ENCODE measurements at places on chromosomes 2 and 18.

DNA sequence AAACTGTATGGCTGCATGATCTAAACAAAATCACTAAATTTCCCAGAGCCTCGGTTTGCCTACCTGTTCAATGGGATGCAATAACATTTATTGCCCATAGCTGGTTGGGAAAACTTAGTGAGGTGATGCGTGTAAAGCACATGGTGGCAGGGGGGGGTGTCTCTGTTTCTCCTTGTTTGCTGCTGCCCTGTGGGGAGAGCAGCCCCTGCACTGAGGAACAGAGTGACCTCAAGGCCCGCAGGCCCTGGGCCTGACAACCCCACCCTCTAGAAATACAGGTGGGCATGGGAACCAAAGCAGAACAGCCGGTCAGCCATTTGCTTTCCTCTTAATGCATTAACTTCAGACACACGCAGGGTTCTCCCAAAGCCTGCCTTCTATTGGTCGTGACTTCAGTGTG is 55.1 kb upstream of the SLC66A3 start:
- no peak for DNase-seq

DNA sequence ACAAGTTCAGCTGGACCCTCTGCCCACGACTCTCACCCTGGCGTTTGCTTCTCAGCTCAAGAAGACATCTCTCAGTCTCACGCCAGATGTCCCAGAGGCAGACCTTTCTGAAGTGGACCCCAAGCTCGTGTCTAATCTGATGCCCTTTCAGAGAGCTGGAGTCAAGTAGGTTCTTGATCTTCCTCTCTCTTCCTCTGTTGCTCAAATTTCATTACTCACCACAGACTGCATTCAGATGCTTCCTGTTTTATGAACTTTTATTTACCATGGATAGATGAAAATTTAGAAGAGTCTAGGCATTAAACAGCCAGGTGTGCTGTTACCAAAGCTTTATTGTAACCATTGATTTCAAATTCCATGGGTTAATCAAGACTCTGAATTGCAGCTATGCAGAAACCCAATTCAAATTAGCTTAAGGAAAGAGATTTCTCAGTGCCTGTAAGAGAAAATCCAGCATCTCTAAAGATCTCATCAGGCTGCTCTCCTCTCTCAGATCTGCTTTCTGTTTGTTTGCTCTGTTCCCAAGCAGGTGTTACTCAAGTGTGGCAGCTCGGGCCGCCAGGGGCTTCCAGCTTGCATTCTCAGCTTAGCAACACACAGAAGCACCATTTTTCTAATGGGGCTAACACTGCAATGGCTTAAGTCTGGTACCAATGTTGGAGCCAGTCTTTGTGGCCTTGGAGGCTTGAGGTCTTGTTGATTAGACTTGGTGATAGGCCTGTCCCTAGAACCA is 16.5 kb downstream of the SMARCAL1 start:
- DNase-seq: peak; percentile 64

- DNase-seq: no peak
Measured at GRCh38 chr2:111148925-111149324, 28.2 kb downstream of the BCL2L11 start.

DNA sequence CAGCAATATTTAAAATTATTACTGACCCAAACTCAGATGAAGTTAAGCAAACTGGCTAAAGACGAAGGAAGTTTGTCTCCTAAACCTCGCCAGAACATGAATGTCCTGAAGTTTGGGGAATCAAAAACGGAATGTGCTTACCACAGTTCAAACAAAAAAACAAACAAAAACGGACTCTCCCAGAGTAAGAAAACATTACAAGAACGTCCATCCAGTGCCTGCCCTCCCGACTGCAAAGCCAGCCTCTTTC is 1.1 kb downstream of the KANSL1L start:
- DNase-seq: no peak

DNA sequence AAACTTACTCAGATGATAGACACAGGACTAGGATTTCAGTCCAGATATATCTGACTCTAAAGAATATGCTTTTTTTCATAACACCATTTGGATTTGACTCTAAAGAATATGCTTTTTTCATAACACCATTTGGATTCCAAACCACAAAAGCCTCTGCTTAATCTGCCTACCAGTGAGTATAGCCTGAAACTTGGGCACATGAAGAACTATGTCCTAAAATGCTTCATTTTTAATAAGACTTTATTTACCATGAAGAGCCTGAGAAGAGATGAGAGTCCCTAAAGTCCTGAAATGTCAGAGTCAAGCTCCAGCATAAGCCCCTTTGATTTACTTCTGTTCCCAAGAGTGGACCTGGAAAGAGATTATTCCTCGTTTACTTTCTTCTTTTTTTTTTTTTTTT is 54.5 kb upstream of the STPG4 start:
- DNase-seq: no peak

DNA sequence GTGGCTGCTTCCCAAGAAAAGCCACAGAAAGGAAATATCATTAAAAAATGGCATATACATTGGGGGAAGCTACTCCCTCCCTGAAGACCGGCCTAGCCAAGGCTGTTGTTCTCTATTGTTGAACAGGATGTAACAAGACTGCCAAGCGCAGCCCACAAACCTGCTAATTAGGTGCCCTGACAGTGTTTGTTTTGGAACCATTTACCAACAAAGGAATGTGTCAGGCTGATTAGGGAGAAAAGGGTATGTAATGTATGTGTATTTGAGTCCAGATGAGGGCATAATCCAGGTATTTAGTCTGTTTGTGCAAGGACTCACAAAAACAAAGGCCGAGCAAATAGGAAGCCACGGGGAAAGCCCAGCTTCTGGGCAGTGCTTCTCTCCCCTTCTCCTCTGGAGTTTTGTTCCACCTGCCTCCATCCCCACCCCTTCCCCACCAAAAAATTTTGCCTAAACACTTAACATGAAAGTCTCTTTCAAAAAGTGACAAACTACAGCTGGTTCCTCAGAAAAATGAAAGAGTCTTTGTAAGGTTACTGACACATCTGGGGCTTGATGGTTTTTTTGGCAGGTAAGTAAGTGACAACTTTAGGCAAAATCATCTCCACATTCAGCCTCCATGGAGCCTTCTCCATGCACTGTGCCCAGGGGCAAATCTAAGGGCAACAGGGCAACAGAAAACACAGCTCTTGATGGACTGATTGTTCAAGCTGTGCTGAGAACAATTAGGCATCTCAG is 78.3 kb upstream of the FZD5 start:
- no peak for DNase-seq

- DNase-seq: no peak
Measured at GRCh38 chr2:15991231-15991630, 50.9 kb downstream of the MYCN start.

DNA sequence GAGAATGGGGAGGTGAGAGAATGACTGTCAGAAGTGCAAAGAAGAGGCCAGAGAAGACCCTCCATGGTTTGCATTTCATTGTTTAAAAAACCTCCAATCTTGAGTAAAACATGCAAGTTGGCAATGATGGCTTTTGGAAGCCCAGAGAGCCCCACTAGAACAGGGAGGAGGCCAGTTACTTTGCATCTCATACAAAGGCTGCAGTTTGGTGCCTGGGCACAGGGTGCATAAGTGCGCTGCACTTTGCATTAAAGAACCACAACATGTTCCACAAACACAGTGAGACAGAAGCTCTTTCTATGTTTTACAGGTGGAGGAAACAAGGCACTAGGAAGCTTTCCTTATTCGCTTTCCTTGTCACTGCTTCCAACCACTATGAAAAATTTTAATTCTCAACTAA is 25.4 kb downstream of the PSTPIP2 start:
- DNase-seq: no peak

GRCh38 chr2:54757500-54757899 is 34.0 kb downstream of the EML6 start:
- no peak for DNase-seq

GRCh38 chr2:220036431-220036830 is 409.0 kb downstream of the SLC4A3 start:
- DNase-seq: no peak

DNA sequence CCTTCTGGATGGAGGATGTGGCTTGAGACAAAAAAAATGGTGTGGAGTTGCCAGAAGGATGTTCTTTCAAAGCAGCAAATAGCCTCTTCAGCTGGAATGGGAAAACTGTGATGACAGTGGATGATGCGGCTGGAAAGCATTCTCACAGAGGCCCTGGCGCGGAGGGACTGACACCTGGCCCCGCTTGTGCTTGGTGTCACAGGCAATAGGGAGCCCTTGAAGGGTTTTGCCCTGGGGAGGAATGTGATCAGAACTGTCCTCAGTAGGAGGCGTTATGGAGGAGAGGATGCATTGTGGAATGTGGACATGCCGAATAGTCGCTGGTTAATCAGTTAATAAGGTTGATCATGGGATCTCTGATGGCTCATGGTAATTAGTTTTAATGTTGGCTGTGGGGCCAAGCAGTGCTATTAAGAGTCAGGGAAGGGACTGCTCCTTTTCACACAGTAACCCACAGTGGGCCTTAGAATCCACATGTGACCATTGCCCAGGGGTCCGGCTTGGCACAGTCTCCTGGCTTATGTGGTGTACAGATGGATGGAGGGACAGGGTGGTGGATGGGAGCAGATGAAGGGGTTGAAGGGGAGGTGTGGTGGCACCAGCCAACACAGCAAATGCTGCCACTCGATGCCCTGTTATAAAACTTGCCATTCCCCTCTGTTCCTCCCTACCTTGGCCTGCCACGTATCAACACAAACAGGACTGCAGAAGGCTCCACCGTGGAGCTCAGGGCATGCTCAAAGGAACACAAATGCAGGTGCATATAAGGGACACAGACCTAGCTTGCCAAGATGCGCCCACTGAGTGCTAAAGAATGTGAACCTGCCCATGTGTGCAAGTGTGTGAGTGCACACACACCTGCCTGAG is 71.7 kb downstream of the CIB4 start:
- DNase-seq: no peak

- no peak for DNase-seq
Measured at GRCh38 chr18:43079422-43079821, 36.1 kb downstream of the RIT2 start.

GRCh38 chr2:238726670-238727584 is 121.0 kb upstream of the TWIST2 start:
- no peak for DNase-seq

GRCh38 chr2:78979380-78980151 is 45.9 kb upstream of the REG3G start:
- DNase-seq: no peak

DNA sequence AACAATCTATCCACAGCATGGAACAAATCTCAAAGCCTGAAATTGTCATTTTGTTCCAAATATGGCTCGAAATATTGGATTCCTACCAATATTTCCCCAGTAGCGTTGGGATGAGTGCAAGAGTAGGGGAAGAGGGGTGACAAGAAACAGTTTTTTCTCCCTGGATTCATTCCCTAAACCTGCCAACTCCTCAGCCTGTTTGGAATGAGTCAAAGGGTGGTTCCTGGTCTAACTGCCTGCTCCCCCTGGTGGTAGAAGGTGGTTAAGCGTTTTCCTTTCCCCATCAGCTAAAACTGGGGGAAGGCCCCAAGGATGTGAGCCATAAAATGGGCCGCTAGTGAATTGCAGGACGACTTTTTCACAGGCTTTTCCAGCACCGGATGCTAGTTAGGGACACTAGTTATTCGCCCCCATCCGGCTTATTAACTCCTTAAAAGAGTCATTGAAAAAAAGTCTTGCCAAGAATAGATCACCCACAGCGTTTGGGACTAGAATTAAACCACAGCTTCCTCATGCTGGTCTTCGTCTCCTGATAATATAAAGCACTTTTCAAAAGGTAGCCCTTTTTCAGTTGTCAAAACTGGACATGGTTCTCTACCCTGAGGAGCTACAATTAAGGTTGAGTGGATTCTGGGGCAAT is 72.5 kb downstream of the DHRS9 start:
- DNase-seq: peak; percentile 24

- DNase-seq: no peak
Measured at GRCh38 chr2:144654523-144654922, 134.6 kb upstream of the ZEB2 start.

GRCh38 chr2:43068631-43069517 is 157.5 kb downstream of the ZFP36L2 start:
- DNase-seq: no peak

DNA sequence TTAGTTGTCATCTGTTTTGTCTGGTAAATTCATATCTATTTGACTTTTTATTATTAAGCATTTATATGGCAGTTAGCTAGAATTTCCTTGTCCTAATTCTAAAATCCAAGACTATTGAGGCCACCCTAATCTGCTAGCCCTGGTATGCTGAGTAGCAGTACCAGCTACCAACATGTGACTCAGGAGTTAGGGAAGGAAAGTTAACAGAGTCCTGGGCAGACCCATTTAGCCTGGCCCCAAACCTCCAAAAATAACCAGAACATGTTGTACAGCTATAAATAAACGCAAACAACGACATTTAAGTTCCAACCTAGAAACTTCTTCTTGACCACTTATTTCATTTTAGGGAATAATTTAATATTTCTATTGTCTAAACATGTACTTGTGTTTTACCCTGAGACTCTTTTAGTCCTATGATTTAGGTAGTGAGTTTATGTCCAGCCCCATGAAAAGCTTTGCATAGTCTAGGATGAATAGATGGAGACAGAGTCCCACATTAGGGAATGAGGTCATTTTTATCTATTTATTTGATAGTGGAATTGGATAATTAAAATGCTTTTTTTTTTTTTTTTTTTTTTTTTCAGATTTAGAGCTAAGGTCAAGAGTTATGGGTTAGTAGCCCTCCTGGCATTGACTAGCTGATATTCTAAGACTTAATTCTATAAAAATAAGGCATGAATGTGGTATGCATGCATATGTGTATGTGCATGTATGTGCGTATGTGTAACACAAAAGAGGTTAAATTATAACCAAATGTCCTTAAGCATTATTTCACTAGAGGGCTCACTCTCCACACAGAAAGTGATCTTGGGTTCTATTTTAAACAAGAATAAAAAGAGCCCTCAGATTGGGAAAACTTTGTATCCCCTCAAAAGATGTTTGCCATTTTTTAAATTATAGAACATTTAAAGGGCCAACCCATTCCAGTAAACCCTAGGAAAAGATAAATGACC is 160.1 kb upstream of the MAPRE2 start:
- DNase-seq: no peak

GRCh38 chr2:195509551-195509950 is 147.5 kb upstream of the SLC39A10 start:
- DNase-seq: no peak

- DNase-seq: no peak
Measured at GRCh38 chr2:113976277-113976928, 86.5 kb downstream of the ACTR3 start.

GRCh38 chr2:168348076-168348475 is 100.7 kb upstream of the STK39 start:
- DNase-seq: peak; percentile 30

GRCh38 chr2:84856787-84857186 is 24.1 kb downstream of the TRABD2A start:
- no peak for DNase-seq

- no peak for DNase-seq
Measured at GRCh38 chr18:62436636-62437234, 86.1 kb upstream of the ZCCHC2 start.

GRCh38 chr2:3126911-3127621 is 250.6 kb downstream of the EIPR1 start:
- DNase-seq: no peak

GRCh38 chr2:177264693-177265587 is at the start of gene NFE2L2:
NFE2L2 (minus strand) TSS chr2:177264727; CDS start chr2:177264576, 151 bp downstream.
- peak; percentile 60 for DNase-seq

All from NCI-H2107 (cell line).